Stimulated activated CD8-positive, alpha-beta memory T cell treated with anti-CD3 and anti-CD28 coated beads, Interleukin-4, amount 100 ng/mL, for 24 hours (primary cell): ENCODE measurements at places on chromosomes 5 and 9.

DNA sequence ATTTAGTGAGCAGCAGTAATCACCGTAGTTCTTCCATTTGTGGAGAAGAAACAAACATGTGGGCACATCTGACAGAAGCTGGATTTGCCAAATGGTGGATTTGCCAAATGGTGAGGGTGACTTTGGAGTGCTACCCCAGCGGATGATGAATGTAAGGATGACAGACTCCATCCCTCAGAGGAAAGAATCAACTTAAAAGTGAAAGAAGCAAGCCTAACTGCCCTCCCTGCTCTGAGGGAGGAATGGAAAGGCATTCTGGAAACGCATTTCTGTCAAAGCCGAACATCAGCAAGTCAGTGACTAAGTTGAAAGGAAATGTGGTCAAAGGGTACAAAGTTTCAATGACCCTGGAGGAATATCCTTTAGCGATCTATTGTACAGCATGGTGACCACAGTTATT is 143.5 kb downstream of the GPBP1 start:
- DNase-seq: no peak

DNA sequence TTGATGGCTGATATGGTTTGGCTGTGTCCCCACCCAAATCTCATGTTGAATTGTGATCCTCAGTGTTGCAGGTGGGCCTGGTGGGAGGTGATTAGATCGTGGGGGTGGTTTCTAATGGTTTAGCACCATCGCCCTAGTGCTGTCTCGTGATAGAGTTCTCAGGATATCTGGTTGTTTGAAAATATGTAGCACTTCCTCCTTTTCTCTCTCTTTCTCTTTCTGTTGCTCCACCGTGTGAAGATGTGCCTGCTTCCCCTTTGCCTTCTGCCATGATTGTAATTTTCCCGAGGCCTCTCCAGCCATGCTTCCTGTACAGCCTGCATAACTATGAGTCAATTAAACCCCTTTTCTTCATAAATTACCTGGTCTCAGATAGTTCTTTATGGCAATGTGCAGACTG is 111.6 kb downstream of the SREK1 start:
- no peak for DNase-seq

GRCh38 chr9:119224431-119224830 is 144.8 kb downstream of the BRINP1 start:
- DNase-seq: no peak

- no peak for DNase-seq
These were observed 215.4 kb downstream of the GLIS3 start for GRCh38 chr9:4084435-4084818.

DNA sequence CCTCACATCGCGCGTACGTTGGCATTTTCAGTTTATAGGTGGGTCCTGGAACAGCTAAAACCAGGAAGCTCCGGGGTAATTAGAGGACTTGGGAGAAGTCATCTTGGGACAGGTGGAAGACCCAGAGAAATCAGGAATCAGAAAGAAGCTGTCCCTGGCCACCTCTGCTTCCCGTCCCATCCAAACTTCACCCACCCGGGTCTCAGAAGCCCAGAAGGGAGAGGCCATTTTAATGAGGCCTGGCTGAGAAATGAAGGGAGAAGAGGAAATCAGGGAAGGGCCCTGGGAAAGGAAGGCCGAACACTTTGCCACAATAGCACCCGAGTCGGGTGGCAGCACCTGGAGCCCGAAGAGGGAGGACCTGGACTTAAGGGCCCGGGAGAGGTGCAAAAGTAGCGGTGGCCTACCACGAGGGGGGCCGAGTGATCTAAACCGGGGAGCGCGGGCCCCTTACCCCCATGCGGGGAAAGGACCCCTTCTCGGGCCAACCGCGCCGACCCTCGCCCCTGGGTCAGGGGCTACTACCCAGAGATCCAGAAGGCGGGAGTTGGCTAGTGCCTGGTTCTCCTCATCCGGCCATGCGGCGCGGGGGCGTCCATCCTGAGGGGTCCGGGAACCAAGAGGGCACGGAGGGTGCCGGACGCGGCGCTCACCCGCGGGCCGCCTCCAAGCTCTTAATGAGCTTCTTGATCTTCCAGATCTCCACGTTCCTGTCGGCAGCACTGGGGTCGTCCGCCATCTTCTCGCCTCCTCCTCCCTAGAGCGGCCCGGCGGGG is 668 bp downstream of the ETF1 start:
- no peak for DNase-seq

- no peak for DNase-seq
These were observed 91.8 kb upstream of the MTAP start for GRCh38 chr9:21710548-21711191.

GRCh38 chr9:4661611-4662010 is 483 bp upstream of the PLPP6 start:
- no peak for DNase-seq

GRCh38 chr5:133063965-133064364 is 12.2 kb downstream of the HSPA4 start:
- DNase-seq: no peak

GRCh38 chr5:109692852-109693251 is 3.1 kb downstream of the MAN2A1 start:
- DNase-seq: no peak

DNA sequence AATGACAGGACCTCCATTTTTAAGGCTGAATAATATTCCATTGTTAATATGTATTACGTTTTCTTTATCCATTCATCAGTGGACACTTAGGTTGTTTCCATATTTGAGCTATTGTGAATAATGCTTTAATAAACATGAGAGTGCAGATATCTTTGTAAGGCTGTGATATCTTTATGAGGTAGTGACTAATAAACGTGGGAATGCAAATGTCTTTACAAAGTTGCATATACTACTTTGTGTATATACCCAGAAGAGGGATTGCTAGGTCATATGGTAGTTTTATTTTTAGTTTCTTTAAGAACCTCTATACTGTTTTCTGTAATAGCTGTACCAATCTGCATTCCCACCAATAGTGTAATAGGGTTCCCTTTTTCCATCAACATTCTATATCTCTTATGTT is 148.7 kb downstream of the FOCAD start:
- no peak for DNase-seq

GRCh38 chr9:14341437-14342122 is 27.6 kb upstream of the NFIB start:
- no peak for DNase-seq
